ENCODE measurements at places on chromosomes 13 and 19.

DNA sequence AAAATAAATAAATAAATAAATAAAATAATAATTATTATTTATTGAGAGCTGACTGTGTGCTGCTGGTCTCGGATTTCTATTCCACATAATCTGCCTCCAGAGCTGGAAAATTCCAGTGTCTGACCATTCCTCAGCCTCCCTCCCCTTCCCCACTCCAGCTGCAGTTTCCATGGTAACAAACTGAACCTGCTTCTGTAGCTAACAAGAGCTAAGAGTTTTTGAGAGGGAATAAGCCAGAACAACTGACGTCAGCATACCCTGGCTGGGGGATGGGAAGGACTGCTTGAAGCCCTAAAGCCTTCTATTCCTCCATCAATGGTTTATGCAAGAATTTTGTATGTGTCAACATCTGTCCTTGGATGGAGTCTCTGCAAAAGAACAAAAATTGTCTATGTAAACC lies 26.0 kb upstream of the PEG3 start:
- DNase-seq, result no peak

DNA sequence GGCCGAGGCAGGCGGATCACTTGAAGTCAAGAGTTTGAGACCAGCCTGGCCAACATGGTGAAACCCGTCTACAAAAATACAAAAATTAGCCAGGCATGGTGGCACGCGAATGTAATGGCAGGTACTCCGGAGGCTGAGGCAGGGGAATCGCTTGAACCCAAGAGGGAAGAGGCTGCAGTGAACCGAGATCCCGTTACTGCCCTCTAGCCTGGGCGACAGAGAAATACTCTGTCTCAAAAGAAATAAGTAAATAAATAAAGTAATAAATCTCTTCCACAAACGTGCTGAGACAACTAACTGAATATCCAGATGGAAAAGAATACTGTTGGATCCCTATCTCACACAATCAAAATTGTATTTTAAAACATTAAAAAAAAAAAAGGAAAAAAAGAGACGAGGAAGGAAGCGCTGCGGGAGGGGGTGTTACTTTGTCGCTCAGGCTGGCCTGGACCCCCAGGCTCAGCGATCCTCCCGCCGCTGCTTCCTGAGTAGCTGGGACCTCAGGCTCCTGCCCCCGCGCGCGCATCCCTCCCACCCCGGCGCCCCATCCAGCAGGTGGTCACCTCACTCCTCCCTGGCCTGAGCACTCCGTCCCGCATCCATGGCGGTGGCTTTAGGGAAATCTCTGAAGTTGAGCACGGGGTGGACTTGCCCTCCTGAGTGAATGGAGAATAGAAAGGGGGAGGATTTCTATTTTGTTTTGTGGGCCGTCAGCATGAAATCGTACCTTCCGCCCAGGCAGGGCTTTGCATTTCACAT lies 628 bp upstream of the ZNF813 start:
- DNase-seq, result no peak

GRCh38 chr19:1673645-1674292 lies 21.4 kb upstream of the TCF3 start:
- DNase-seq, result no peak

GRCh38 chr19:11373166-11373884 lies 1.1 kb upstream of the SWSAP1 start:
- DNase-seq, result no peak

GRCh38 chr19:14061081-14061749 lies 661 bp downstream of the PALM3 start:
- DNase-seq, result no peak

DNA sequence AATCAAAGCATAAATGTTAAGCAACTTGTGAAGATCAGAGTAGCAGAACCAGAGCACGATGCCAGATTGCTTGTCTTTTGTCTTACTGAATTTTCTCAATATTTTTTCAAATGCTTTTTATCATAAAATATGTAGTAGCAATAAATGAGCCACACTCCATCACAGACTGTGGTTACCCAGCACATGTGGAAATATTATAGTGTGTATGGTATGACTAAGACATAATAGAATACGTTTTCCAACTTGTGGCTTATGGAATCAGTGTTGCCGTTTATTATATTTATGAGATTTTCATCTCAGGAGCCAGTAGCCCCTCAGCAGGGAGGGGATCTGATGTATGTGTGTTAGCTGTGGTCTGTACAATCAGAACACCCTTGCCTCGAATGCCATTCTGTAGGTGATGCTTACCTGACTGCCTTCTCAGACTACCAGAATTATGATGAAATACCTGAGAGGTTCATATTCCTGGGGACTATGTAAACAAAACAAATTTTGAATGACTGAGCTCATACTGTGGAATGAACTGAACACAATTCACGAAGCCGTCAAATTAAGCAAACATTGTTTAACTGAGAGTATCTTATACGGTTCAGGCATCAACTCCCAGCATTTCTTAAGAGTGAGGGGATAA lies 1.9 kb downstream of the SCEL start:
- no peak for DNase-seq

DNA sequence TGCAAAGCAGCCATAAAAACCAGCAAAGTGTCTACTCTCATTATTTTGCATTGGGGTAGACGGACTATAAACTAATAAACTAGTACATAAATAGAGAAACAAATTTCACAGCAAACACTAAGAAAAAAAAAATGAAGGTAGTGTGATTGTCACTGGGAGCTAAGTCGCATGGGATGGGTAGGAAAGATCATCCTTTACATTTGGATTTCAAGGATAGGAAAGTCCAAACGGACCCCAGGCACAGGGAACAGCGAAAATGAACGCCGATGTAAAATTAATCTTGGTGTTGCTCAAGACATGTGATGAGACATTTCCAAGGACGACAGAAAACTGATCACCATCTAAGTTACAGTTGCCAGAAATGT lies 690 bp upstream of the SGTA start:
- no peak for DNase-seq

GRCh38 chr13:23175920-23176319 lies 4.9 kb upstream of the SGCG start:
- DNase-seq, result no peak

- no peak for DNase-seq
Observed at GRCh38 chr13:79406597-79406908, 498 bp upstream of the RBM26 start.

DNA sequence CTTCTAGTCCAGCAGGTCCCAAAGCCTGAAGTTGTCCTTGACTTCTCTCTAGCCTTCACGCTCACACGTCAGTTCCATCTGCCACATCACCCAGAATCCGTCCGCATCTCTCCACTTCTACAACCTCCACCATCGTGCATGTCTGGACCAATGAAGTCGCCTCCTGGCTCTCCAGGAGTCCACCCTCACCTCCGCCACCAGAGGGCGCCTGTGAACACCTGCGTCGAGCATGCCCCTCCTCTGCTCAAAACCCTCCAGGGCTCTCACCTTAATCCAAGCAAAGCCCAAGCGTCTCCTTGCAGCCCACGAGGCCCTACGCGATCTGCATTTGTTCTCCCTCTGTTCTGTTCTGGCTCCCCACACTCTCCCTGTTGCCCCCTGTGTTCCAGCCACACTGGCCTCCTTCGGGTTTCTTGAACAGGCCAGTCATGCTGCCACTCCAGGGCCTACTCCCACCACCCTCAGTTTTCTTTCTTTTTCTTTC lies 3.7 kb downstream of the USHBP1 start:
- no peak for DNase-seq

DNA sequence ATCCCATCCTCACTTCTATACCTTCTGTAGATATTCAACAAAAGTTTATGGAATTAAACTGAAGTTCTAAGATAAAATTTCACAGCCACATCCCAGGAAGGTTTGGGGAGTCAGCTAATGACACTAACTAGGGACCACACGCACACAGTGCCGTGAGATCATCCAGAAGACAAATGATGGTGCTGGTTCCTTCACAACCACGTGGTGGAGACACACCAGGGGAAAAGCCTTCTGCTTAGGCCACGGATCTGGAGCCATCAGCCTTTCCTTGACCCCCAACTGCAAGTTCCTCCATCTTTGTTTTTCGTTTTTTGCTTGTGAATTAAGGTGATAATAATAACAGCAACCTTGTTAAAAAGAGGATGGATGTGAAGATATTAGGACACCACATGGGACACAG lies 241.6 kb upstream of the MAB21L1 start:
- DNase-seq, result no peak

DNA sequence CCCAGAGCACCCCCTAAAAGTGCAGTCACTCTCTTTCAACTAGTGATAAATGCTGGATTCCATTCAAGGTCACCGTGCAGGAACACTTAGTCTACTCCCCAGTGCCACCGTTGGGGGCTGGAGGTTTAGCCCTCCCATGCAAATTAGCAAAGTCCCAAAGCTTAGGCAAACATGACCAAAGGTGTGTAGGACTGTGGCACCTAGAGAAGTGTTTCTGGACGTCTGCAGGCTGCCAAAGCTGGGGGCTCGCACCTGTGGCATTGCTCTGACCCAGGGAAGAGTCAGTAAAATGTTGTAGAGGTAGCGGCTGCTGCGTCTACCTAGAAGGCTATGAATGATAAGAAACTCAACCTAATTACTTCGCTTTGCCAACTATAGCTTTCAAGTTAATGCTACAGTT lies 13.9 kb downstream of the COL4A1 start:
- DNase-seq, result no peak

DNA sequence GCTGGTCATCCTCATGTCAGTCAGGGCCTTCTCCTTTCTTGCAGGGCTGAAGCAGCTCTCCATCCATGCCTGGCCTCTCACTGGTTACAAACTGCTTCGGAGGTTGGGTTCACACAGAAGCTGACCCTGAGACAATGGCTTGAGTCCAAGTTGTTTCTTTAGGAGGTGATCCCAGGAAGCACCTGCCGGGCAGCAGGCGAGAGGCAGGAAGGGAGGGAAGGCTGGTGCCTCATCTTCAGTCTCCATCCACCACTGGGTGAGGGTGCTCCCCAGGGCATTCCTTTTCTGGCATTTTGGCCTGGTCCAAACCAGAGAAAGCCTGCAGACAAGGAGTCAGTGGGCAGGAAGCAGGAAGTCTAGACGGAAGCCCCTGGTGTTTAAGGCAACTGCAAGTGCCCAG lies 17.6 kb upstream of the SPATA13 start:
- no peak for DNase-seq

DNA sequence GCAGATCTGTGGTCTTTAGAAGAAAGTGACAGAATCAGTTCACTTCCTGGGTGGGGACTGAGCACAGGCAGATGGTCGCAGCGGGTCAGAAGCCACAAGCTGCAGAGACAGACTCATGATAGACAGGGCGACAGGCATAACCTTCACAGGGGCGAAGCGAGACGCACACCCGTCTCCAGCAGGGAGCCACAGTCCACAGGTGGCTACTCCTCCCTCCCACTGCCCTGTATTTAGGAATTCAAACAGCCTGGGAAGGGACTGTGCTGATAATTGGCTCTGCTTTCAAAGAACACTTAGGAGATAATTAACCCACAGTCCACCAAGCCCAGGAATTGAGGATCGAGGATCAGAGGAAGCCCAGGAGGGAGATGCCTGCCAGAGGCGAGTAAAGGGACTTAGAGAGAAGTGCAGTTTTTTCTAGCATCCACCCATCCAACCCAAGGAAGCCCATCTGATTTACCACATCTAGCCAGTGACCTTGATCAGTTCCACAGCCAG lies 23.2 kb downstream of the RFX2 start:
- DNase-seq, result no peak

DNA sequence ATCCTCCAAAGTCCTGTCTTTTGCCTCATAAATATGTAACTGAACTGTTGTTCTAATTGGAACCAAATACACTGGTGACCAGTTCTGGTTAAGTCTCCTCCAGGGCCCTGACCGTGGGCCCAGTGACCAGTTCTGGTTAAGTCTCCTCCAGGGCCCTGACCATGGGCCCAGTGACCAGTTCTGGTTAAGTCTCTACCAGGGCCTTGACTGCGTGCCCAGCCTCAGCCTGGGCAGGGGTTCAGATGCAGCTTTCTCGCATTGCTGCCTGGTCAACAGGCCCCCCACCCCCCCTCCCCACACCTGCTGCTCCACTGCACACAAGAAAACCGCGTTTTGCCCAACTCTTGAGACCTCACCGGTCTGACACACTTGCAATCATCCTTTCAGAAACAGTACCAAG lies 3.8 kb upstream of the GRTP1 start:
- no peak for DNase-seq

DNA sequence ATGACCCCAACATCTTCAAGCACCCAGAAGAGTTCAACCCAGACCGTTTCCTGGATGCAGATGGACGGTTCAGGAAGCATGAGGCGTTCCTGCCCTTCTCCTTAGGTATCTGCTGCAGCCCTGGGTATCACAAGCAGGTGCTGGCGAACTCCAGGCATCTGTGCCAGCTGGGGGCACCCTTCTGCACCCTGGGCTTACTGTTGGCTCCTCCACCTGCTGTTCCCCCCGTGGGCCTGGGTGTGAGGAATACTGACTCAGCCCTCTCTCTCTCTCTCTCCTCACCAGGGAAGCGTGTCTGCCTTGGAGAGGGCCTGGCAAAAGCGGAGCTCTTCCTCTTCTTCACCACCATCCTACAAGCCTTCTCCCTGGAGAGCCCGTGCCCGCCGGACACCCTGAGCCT lies 13.0 kb downstream of the CYP2S1 start:
- no peak for DNase-seq

GRCh38 chr13:92390217-92390616 lies 836.4 kb upstream of the GPC6 start:
- no peak for DNase-seq

GRCh38 chr19:9862938-9863337 lies 27.8 kb downstream of the PIN1 start:
- DNase-seq, result no peak

GRCh38 chr19:14361824-14362223 lies 19.4 kb upstream of the ADGRE5 start:
- no peak for DNase-seq

DNA sequence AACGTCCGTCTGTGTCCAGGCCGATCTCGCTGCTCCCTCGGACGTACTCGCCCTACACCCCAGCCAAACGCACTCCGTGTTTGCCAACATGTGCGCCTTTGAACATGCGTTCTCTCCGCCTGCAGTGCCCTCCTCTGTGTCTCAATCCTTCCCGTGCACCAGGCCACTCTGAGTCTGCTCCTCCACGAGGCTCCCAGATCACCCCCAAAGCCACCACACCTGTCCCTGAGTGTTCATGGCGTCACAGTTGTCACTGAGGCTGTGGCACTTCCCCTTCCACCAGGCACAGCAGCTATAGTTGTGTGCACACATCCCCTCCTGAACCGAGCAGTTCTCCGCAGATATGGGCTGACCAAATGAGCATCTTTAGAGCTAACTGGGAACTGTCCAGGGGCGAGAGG lies 35.6 kb downstream of the RASA3 start:
- DNase-seq, result no peak

Measured in HS-5 (cell line).